Activated CD8-positive, alpha-beta memory T cell treated with anti-CD3 and anti-CD28 coated beads for 48 hours (primary cell): ENCODE measurements at places on chromosomes 12 and 14.

- DNase-seq = no peak
Observed at GRCh38 chr12:79143803-79144202, 279.2 kb downstream of the SYT1 start.

- no peak for DNase-seq
Observed at GRCh38 chr12:117622741-117623140, 261.3 kb upstream of the NOS1 start.

DNA sequence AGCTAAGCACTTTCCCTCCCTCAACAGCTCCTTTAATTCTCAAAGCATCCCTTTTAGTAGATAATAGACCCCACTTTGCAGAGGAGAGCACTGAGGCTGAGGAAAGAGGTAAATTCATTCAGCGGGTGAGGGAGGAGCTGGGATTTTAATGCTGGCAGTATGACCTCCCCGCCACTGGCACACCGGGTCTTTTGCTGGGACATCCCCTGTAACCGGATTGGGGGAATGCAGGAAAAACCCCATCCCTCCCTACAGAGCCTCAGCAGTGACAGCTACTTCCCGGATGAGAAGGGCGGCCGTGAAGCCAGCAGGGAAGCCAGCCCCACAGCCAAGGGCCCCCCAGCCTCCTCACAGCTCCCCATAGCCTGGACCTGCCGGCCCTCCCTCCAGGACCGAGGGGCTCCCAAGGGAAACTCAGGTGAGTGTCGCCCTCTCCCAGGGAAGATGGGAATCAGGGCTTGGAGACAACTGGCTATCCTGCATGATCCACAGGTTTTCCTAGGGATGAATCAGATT, 12.1 kb downstream of the ZBTB39 start:
- no peak for DNase-seq

- DNase-seq = no peak
Observed at GRCh38 chr14:61229475-61229888, 51.7 kb downstream of the TMEM30B start.

DNA sequence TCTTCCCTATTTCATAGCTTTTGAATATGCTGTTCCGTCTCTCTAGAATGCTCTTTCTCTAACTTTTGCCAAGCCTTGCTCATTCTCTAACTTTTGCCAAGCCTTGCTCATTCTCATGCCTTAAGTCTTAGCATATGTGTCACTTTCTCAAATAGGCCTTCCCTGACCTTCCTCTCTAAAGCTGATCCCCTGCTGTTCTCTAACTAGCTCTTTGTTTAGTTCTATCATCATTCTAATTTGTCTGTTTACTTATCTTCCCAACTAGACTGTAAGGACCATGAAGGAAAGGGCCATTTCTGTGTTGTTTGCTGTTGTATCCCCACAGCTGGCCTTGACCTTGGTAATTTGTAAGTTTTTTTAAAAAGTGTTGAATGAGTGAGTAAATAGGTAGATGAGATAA, 71.1 kb downstream of the ZNF641 start:
- no peak for DNase-seq

DNA sequence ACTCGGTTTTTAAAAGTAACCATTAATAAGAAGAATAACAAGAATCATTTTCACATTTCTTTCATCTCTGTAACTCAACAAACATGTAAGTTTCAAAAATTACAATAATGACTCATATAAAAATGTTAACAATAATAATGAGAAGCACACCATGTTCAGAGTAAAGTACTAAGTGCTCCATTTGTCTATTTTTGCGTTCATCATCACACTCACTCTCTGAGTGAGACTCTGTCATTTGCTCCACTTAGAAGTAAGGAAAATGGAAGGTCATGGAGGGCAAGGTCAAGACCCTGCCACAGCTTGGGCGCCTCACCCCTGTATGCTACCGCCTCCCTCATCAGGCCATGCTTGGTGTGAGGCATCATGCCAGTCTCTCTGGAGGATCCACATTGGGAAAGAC, 129.9 kb downstream of the TMEM30B start:
- DNase-seq = no peak

GRCh38 chr14:103091041-103091882, 3.3 kb upstream of the EXOC3L4 start:
- peak; percentile 56 for DNase-seq

- DNase-seq = no peak
Observed at GRCh38 chr14:67857778-67858350, 38.3 kb downstream of the RAD51B start.

- peak; percentile 10 for DNase-seq
Observed at GRCh38 chr14:57066887-57067513, 201.7 kb downstream of the EXOC5 start.

DNA sequence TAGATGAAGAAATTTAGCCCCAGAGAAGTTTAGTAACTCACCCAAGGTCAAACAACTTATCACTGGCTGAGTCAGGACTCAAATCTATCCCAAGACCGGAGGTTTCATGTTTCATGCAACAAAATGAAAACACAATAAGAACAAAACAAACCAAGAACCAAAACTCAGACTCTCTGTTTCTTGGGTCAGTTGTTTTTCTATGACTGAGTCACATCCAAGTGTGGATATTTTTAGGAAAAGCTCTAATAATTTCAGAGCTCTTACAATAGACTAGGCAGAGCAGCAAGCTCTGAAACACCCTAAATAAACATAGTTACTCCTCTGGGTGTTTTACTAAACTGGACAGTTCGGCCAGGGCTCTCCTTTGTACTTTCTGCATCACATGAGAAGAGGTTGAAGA, 87.6 kb upstream of the PRB2 start:
- no peak for DNase-seq

- no peak for DNase-seq
Observed at GRCh38 chr14:59483363-59483762, 845 bp downstream of the L3HYPDH start.

- no peak for DNase-seq
Observed at GRCh38 chr14:72701605-72702004, 192.3 kb downstream of the DPF3 start.

- no peak for DNase-seq
Observed at GRCh38 chr14:95472819-95473251, 43.6 kb downstream of the SYNE3 start.

DNA sequence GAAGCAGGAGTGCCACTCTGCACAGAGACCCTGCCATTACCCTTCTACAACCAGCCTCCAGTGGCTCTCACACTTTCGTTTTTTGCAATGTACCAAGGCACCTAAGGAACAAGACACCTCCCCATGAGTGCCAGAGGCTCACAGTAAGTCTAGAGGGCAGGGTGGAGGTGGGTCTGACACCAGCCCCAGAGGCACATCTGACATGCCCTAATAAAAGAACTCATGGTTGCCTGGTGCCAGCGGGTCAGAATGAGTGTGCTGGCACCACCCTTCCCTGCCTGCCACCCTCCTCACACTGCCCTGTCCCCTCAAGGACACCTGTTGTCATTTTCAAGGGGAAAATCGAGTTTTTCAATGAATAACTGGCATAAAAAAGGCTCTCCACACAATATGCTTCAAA, 161.2 kb downstream of the FOXN3 start:
- no peak for DNase-seq
